ENCODE measurements at places on chromosomes 12 and 14.

- peaks cover 5% of the 10 kb centered on the region for H3K27me3 ChIP-seq
- no peaks in the 10 kb centered on the region for H3K36me3 ChIP-seq
- H3K27ac ChIP-seq, result no peak overlapping the region
- peaks cover 6% of the 10 kb centered on the region for H3K4me1 ChIP-seq
- no peak overlapping the region for H3K4me3 ChIP-seq
Measured at GRCh38 chr14:67416085-67416484, 4.1 kb upstream of the PLEK2 start.

DNA sequence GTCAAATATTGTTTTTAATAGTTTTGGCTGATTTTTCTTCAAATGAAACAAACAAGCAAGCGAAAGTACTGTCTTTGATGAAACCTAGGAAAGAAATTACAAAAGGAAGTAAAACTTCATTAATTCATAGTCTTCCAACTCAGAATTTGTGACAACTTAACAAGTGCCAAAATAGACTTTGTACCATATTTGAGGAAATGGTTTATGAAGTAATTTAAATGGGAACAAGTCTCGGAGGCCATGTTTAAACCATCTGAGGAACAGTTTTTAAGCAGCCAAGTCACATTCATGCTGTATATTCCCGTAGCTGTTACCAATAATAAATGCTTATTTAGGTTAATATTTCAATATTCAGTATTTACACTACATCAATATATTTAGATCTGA, 745 bp upstream of the ARHGDIB start:
- H3K4me3 ChIP-seq, result peak overlapping the region; percentile 100
- H3K27me3 ChIP-seq, result no peaks in the 10 kb centered on the region
- peak overlapping the region; percentile 100 for H3K27ac ChIP-seq
- DNase-seq, result no peak
- peaks cover 55% of the 10 kb centered on the region for H3K4me1 ChIP-seq
- H3K36me3 ChIP-seq, result peaks cover 21% of the 10 kb centered on the region

DNA sequence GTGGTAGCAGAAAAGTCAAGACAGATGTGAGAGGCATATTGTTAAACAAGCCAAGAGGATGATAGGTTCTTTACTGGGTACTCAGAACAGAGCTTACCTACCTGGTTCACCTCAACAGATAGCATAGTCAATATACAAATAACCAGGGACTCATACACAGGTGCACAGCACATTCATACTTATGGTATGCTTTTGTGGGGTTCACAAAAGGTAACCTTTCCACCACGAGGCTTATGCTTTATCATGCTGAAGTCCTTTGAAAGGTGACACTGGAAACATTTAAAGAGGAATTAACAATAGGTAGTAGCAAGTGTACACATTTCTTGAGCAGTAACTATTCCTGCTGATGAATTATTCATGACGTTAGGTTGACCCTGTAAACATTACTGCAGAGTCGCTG, 42.2 kb upstream of the MBIP start:
- no peaks in the 10 kb centered on the region for H3K4me1 ChIP-seq
- no peak overlapping the region for H3K4me3 ChIP-seq
- no peak for DNase-seq
- H3K27me3 ChIP-seq, result peaks cover 15% of the 10 kb centered on the region
- no peaks in the 10 kb centered on the region for H3K36me3 ChIP-seq

- no peak overlapping the region for H3K27ac ChIP-seq
- peaks cover 42% of the 10 kb centered on the region for H3K27me3 ChIP-seq
- DNase-seq, result no peak
- peaks cover 2% of the 10 kb centered on the region for H3K36me3 ChIP-seq
- H3K4me1 ChIP-seq, result peaks cover 16% of the 10 kb centered on the region
Measured at GRCh38 chr14:33788161-33788560, 162.7 kb downstream of the EGLN3 start.

- peaks cover 18% of the 10 kb centered on the region for H3K4me1 ChIP-seq
- H3K36me3 ChIP-seq, result peaks cover 2% of the 10 kb centered on the region
- DNase-seq, result no peak
- no peak overlapping the region for H3K27ac ChIP-seq
Measured at GRCh38 chr12:53747095-53747494, 4.7 kb downstream of the CISTR start.

GRCh38 chr12:116628989-116629388, 69.8 kb downstream of the MAP1LC3B2 start:
- peaks cover 5% of the 10 kb centered on the region for H3K36me3 ChIP-seq
- no peak overlapping the region for H3K27ac ChIP-seq
- no peak overlapping the region for H3K4me3 ChIP-seq
- no peak for DNase-seq
- H3K27me3 ChIP-seq, result peaks cover 60% of the 10 kb centered on the region

GRCh38 chr12:97650242-97650641, 187.6 kb downstream of the RMST start:
- no peak for DNase-seq
- H3K36me3 ChIP-seq, result no peaks in the 10 kb centered on the region
- H3K4me1 ChIP-seq, result no peaks in the 10 kb centered on the region

DNA sequence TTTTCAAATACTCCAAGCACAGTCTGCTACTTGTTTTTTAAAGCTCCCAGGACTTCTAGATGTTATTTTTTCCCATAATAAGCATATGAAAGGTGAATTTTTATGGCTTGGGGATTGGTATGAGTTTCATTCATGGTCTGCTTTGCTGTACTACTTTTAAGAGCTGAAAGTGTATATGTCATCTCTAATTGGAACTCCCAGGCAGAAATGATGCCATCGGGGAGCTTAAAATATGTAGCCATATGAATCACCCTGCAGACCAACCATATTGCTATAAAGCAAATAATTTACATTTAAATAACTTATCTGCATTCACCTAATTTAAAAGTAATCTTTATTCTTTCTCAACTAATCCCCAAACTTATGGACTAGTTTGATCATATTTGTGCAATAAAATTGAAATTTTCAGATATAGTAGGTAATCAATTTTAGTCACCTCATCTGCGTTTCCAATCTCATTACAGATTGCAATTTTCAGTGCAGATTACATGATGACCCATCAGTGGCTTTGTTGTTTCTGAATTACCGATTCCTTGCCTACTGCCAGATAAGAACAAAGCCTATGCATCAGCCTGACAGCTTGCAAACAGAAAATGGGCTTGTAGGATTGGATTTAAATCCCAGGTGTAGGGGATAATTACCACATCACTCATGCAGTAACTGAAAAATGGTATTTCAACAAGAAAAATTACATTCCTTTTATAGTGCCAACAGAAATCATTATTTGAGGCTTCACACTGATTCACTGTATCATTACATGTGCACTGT, 689.4 kb downstream of the NOVA1 start:
- H3K4me1 ChIP-seq, result no peaks in the 10 kb centered on the region
- H3K4me3 ChIP-seq, result no peak overlapping the region
- H3K27me3 ChIP-seq, result no peaks in the 10 kb centered on the region
- no peak for DNase-seq
- no peak overlapping the region for H3K27ac ChIP-seq

DNA sequence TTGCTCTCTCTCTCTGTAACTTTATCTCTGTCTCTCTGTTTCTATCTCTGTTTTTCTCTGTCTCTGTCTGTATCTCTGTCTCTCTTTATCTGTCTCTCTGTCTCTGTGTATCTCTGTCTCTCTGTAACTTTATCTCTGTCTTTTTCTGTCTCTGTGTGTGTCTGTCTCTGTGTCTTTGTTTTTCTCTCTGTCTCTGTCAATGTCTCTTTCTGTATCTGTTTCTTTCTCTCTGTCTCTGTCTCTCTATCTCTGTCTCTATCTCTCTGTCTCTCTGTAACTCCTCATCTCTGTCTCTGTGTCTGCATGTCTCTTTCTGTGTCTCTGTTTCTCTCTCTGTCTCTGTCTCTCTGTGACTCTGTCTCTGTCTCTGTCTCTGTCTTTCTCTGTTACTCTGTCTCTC, 51.7 kb downstream of the TMEM121 start:
- H3K27ac ChIP-seq, result peak overlapping the region; percentile 1
- no peak for DNase-seq
- no peaks in the 10 kb centered on the region for H3K27me3 ChIP-seq
- H3K36me3 ChIP-seq, result peaks cover 8% of the 10 kb centered on the region
- peaks cover 24% of the 10 kb centered on the region for H3K4me1 ChIP-seq

DNA sequence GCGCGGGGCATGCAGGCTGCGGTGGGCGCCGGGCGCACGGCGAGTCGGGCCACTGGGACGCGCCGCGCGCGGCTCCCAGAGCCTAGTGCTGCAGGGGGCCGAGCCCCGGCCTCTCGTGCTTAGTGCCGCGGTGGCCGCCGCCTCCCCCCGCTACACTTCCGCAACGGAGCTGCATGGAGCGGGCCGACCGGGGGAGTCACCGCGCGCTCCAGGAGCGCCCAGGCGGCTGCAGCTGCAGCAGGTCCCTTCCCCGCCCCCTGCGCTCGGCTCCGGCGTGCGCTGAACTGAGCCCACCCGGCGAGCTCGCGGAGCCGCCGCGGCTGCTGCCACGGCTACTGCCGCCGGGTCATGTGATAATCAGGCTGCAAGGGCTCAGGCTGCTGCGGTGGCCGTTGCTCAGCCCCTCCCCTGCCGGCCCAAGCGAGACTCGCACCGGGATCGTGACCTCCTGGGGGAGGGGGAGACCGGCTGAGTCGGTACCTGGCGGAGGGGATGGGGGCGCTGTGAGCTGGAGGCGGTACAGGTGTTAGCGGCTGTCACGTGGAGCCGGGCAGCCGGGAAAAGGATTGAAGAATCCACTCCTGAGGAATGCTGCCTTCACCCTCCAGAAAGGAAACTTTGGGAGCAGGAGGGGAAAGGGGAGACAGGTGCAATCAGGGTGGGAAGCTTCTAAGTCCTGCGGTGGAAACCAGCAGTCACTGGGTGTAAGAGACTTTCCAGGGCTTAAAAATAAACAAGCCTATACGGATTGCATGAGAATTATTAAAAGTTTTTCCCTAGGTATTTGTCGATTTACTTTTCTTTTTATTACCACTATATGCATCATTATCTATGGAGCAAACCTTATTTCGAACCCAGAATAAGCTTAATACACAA, at the start of gene PPM1H:
Gene PPM1H, minus strand, starts transcription at position 352 of the 876 bp plus-strand sequence. CDS start 414 bp downstream, outside the sequence.
- H3K36me3 ChIP-seq, result peaks cover 3% of the 10 kb centered on the region
- DNase-seq, result no peak
- no peak within 1 kb of the TSS for H3K27ac ChIP-seq
- H3K4me3 ChIP-seq, result peak within 1 kb of the TSS; percentile 90
- peaks cover 12% of the 10 kb centered on the region for H3K4me1 ChIP-seq
- H3K27me3 ChIP-seq, result peaks cover 35% of the 10 kb centered on the region

All from T-helper 17 cell (primary cell).